Endothelial cell (in vitro differentiated cells): ENCODE measurements at places on chromosomes 7 and 10. TPM values are rescaled to one million over a fixed set of nuclear protein-coding genes. Genes with fewer than 3 reads are reported as not detected.
A peak's percentile ranks its signal among the peaks of the same experiment; 100 is the strongest.

ASAH2B gene
- 5.7 TPM for total RNA-seq

LGI1 gene
- 0.26 TPM for total RNA-seq

PRPS1L1 gene
- total RNA-seq = not detected

LDB1 gene
- total RNA-seq = 160 TPM

TMEM270 gene
- not detected for total RNA-seq

DGKI gene
- 0.69 TPM for total RNA-seq

TAS2R5 gene
- total RNA-seq = 1.9 TPM

CNPY4 gene
- 28.3 TPM for total RNA-seq

ELFN1 gene
- total RNA-seq = 10.6 TPM

BCAP29 gene
- 114 TPM for total RNA-seq

GNGT1 gene
- not detected for total RNA-seq

STRIP2 gene
- total RNA-seq = 9.1 TPM

CPA1 gene
- not detected for total RNA-seq

RSPH10B2 gene
- 0.51 TPM for total RNA-seq

TMEM130 gene
- total RNA-seq = not detected

OPN4 gene
- total RNA-seq = not detected

DNA sequence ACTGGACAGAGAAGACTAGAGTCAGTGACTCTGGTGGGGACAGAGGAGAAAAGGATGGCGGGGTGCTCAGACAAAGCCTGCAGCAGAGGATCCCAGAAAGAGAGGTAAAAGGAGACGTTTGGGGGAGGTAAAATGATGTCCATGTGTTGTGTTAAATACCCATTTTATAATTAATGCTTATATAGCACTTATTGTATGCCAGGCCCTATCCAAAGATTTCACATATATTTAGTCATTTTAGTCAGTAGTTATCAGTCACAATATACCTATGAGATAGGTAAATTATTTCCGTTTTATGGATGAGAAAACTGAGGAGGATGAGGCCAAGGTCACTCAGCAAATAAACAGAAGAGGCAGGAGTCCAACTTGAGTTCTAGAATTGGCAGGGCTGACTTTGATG, 144.6 kb upstream of the SEMA3E start:
- no peak for DNase-seq

GRCh38 chr10:97475936-97476594, 22.2 kb downstream of the MMS19 start:
- DNase-seq = no peak

DNA sequence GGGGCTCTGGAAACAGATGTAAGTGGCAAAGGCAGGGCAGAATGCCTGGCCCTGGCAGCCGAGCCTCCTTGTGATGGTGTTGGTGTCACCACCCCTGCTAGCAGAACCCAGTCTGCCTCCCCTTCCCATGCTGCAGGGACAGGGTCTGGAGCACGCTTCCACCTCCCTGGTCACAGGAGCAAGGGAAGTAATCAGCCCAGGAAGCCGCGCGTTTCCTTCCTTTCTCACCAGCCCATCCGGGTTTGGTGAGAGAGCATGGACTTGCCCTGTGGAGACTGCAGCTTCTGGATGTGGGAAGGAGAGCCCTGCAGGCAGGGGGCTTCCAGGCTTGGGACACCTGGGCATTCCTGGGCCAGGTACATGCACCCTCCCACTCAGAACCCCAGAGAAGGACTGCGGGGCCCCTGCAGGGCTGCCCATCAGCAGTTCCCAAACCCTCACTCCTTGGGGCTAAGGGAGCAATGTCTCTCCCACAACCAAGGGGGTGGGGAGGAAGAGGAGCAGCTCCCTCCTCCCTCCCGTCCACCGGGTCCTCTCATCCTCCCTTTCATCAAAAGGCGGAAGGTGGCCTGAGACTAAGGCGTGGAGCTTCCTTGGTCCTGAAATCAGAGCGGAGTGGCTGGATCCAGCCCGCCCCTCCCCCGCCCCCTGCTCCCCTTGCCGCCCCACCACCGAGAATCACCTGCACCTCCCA, 1.8 kb downstream of the MMRN2 start:
- DNase-seq = peak; percentile 63

- DNase-seq = no peak
These were observed 15.4 kb downstream of the NRAP start for GRCh38 chr10:113648478-113648877.

DNA sequence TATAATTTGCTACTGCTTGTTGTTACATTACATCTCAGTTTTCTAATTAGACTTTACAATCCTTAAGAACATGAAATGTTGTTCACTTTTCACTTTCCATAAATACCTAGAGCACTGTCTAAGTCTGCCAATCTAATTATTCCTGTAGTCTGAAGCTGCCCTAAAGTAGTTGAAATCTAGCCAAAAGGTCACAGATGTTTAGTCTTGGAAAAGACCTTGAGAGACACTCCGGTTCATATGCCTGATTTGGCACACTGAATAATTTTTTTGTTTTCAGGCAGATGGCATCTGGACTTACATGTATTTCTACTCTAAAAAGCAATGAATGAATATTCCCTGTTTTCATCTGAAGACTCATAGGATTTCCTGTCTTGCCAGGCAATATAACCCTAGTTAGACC, 359.1 kb downstream of the ANKRD7 start:
- no peak for DNase-seq

- DNase-seq = no peak
These were observed 107.5 kb upstream of the KIF5B start for GRCh38 chr10:32163762-32164148.

GRCh38 chr7:78073609-78074382, 275.2 kb downstream of the PHTF2 start:
- DNase-seq = no peak

DNA sequence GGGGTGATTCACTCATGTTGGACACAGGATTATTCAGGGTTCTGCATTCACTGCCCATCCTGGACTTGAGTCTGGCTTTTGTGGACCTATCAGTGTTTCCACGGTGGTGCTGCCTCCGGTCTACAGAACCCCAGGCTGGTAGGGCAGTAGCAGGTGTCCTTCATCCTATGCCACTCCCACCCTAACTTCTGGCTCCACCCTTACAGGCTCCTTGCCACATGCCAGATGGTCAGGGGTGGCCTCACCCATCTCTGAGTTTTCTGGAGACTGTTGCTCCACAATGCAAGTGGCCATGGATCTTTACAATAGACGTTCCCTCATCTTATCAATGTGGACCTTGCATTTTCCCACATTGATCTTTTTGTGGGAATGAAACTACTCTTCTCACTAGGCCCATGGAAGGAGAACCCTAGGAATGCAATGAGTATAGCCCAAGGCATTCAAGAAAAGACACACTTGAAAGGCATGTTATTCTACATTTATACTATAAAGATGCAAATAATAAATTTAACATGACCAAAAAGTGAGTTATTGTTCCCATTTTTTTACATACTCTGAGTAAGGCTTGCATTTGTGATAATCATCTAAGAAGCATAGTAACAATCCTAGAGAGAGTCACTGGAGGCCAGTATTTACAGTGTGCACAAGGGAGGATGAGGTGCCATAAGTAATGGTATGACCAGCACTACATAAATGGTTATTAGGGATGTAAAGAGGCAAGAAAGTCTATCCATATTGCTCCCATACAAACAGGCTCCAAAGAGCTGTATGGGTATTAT, 57.4 kb upstream of the ADO start:
- no peak for DNase-seq

- no peak for DNase-seq
These were observed 67.8 kb downstream of the ELMO1 start for GRCh38 chr7:37380831-37381230.

DNA sequence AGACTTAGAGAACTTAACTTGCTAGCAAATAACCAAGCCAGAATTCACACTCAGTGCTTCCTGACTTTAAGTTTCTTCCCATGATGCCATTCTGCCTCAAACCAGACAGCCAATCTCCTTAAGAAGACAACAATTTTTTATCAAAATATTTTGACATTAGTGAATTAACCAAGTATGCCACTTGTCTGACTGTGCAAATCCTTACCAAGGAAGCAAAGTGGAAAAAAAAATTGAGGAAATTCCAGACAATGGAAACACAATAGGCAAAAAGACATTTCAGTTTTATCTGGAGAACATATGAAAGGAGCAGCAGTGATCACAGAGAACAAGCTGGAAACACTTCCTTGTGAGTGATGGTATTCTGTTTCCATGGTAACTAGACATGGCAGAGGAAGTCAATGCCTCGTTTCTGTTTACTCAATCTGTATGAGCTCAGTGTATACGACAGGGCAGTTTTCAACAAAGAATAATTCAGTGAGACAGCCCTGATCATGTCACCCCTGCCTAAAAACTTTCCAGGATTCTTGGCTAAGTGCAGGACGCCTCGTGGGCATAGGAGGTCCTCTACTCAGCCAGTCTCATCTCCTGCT, 114.2 kb downstream of the DYNC1I1 start:
- peak; percentile 15 for DNase-seq

- peak; percentile 34 for DNase-seq
These were observed 580.1 kb downstream of the GRID1 start for GRCh38 chr10:85786401-85786899.

- no peak for DNase-seq
These were observed 18.4 kb downstream of the CREB3L2 start for GRCh38 chr7:137983323-137984008.

GRCh38 chr7:98705626-98706025, 88.5 kb downstream of the NPTX2 start:
- DNase-seq = no peak

GRCh38 chr7:101911800-101912715, 94.6 kb downstream of the CUX1 start:
- DNase-seq = no peak

DNA sequence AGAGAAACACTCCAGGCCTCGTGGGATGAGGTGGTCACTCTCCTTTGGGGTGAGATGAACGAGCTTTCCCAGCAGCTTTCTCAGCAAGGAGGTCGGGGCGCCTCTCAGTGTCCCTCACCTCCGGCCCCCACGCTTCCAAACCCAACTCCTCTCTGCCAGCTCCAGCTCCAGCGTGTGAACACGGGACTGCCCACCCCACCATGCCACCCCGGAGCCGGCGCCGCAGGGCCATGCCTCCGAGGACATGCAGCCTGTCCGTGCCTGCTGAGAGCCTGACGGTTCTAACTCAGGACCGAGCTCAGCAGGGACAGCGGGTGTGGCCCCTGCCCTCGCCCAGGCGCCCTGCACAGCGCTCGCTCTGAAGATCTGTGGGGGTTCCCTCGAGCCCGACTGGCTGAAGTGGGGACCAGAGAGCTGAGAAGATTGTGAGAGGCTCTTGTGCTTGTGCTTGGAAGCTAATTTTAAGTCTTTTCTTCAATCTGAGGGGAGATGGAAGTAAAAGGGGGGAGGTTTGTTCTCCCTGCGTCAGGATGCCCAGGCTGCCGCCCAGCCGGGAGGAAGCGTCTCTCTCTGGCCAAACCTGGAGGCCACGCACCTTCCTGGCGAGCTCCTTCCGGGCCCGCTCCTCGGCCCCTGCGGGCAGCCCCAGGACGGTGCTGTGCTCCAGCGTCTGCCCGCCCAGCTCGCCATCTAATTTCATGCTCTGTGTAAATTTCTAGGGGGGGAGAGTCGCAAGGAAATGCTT, 5.1 kb upstream of the ADAM8 start:
- no peak for DNase-seq

- DNase-seq = no peak
These were observed 136.1 kb downstream of the NEURL1 start for GRCh38 chr10:103629581-103629980.

- DNase-seq = peak; percentile 28
These were observed 822 bp downstream of the ZNF800 start for GRCh38 chr7:127391591-127392181.

GRCh38 chr7:29430279-29430949, 133.2 kb upstream of the PRR15 start:
- DNase-seq = no peak

DNA sequence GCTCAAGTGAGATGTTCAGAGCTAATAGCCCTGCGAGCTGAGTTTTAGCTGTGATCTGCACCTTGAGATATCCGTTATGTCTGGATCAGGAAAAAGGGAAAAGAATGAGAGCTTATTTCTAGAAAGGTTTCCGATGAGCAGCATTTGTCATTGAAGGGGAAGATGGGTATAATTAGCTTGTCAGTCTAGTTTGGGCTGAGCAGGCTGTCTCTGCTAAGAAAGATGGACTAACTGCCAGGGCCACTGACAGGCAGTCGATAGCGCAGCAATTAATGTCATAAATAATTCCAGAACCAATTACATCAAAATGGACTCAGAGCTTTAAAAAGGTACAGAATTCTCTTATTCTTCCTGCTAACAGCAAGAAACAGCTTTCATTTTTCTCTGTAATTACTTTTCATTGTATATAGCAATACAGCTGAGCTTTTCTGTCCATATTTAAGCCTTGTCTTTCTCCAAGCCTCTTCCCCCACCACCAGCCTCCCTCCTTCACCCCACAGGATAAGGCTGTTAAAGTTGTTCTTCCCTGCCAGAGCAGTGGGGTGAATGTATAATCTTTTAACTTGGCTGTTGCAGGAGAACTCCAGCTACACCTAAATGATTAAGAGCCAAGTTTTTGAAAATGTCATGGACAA, 1006.5 kb downstream of the KCNMA1 start:
- no peak for DNase-seq

GRCh38 chr7:157892751-157893523, 556.1 kb downstream of the DNAJB6 start:
- no peak for DNase-seq
